Right cardiac atrium (tissue), 5 donors: ENCODE measurements at places on chromosomes 11 and 22. TPM values are rescaled to one million over a fixed set of nuclear protein-coding genes. Genes with fewer than 3 reads are reported as not detected.

The PRODH gene
- 0.75 TPM for total RNA-seq

- no peak for DNase-seq
These were observed 7.1 kb downstream of the TRIOBP start for GRCh38 chr22:37703906-37704305.

The CHST1 gene
- 3.0 TPM for total RNA-seq

The KRTAP5-10 gene
- not detected for total RNA-seq

The SCUBE2 gene
- 2.9 TPM for total RNA-seq

The CD3D gene
- 0.29 TPM for total RNA-seq

GRCh38 chr11:76302996-76303395 lies 77.9 kb downstream of the THAP12 start:
- DNase-seq = no peak

GRCh38 chr11:43517518-43517917 lies 158.8 kb downstream of the TTC17 start:
- no peak for DNase-seq

The GGTLC3 gene
- not detected for total RNA-seq
